K562 (cell line): ENCODE measurements at places on chromosomes 11 and 22.

DNA sequence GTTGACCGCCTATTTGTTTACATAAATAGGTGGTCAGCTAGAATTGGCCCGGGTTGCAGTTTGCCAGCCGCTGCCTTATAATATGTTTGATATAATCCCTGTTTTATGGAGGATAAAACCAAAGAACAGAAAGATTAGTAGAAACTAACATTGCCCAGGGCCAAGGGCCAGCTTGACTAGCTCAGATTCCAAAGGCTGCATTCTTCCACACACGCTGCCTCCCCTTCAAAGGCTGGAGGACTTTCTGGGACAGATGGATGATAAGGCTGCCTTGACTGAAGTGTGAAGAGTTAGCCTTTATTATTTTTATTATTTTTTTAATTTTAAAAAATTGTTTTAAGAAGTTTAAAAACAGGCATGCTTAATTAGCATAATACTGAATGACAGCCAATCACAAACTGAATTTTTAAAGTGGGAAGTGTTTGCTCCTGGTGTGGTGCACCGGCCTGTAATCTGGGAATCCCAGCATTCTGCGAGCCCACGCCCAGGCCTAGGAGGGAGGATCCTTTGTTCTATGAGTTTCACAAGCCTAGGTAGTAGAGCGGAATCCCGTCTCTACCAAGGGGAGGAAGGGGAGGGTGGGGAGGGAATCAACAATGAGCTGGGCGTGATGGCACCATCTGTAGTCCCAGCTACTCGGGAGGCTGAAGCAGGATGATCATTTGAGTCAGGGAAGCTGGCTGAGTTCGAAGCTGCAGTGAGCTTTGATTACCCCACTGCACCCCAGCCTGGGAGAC, 114.9 kb downstream of the NAV2 start:
- no peak for DNase-seq

- DNase-seq: no peak
Observed at GRCh38 chr11:128375961-128376360, 211.4 kb downstream of the ETS1 start.

DNA sequence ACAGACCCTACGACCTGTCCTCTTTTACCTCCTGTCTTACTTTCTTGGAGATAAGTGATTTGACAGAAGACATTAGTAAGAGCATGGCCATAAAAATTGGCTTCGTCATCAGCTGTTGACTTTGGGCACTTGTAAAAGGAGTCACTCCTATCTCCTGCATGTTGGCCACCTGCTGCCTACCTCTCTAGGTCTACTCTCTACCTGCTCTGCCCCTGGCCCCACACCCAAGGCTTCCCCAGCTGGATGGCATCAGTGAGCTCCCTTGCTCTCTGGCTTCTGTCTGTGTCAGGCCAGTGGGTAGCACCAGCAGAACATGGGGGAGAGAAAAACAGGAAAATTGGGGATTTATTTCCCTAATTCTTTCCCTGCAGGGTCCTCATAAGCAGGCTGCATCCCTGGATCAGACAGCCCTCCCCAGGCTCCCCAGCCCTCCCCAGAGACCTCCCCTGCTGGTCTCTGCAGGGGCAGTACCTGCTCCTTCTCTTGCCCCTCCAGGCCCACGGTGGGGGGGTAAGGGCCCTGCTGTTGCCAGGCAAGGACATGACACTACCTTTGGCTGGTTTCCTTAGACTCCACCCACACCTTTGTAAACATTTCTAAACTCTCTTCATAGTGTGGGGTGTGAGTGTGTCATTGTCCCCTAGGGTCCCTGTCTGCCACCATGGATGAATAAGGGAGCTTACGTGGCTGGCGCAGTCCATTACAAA, 157.0 kb upstream of the NECTIN1 start:
- DNase-seq: no peak

- DNase-seq: no peak
Observed at GRCh38 chr11:9028581-9028980, 24.8 kb upstream of the NRIP3 start.

- no peak for DNase-seq
Observed at GRCh38 chr11:100625041-100625440, 62.0 kb upstream of the ARHGAP42 start.

DNA sequence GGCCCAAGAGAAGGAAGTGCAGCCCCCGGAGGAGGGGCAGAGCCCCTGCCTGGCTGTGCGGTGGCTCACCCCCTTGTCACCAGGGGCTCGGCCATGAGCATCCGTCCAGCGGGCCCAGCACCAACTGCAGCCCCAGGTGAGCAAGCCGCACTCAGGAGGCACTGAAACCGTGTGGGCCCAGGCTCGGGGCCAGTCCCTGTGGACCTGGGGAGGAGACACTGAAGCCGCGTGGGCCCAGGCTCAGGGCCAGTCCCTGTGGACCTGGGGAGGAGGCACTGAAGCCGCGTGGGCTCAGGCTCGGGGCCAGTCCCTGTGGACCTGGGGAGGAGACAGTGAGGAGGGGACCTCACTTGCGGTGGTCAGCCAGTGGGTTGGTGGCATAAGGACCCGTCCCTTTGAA, 13.9 kb downstream of the LSP1 start:
- DNase-seq: no peak

- DNase-seq: peak; percentile 82
Observed at GRCh38 chr22:35430897-35431322, 31.0 kb downstream of the MCM5 start.

- no peak for DNase-seq
Observed at GRCh38 chr11:14110629-14111028, 148.1 kb downstream of the SPON1 start.

DNA sequence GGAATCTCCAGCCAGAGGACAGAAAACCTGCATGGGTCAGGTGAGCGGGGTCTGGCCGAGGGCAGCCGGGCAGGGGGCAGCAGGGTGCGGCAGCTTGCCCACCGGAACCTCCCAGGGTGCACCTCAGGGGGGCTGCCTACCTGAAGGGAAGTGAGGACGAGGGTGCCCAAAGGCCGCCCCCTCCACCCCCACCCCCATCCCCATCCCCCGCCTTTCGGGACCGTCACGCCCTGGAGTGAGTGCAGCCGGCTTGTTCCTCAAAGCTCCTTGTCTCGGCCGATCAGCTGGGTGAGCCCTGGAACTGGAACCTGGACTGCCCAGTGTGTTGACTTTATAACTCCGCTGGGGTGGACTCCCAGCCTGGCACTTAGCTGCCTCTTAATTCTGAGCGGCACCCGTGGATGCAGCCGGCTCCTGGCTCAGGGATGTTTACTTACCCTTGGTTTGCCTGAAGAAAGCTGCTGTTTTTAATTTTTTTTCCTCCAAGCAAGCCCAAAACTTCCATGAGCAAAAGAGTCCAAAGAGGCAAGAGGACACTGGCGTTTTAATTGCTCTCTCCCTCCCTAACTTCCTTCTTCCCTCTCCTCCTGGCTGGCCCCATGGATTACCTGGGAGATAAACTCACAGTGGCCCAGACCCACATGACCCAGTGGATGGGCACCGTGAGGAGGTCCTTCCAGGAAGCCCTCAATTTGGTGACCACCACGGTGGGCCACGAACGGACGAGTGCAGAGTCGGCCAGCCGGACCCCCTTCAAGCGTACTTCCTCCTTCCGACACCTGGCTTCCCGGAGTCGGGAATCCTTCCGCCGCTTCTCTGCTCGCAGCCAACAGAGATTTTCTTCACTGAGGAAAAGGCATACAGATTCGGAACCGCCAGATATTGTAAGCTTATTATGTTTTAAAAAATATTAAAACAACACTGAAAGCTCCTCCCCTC, 87.8 kb upstream of the CRYBB3 start:
- no peak for DNase-seq

- DNase-seq: no peak
Observed at GRCh38 chr11:6405846-6406245, 13.0 kb downstream of the APBB1 start.
